NAMALWA (cell line): ENCODE measurements at places on chromosomes 13 and 19.

- no peak for DNase-seq
These were observed 7.6 kb upstream of the PEG3 start for GRCh38 chr19:56848166-56848565.

- peak; percentile 53 for DNase-seq
These were observed 1.1 kb downstream of the RUBCNL start for GRCh38 chr13:46385946-46386345.

- DNase-seq = no peak
These were observed 38.4 kb upstream of the CYP4F8 start for GRCh38 chr19:15576526-15577156.

GRCh38 chr13:24612726-24613125 lies 67.5 kb upstream of the ATP12A start:
- DNase-seq = no peak
